ENCODE measurements at places on chromosomes 2 and 18. TPM values are rescaled to one million over a fixed set of nuclear protein-coding genes. Genes with fewer than 3 reads are reported as not detected.

- no peak overlapping the region for H3K4me3 ChIP-seq
- H3K27me3 ChIP-seq = no peaks in the 10 kb centered on the region
- no peak overlapping the region for H3K27ac ChIP-seq
- DNase-seq = no peak
- no peaks in the 10 kb centered on the region for H3K36me3 ChIP-seq
Observed at GRCh38 chr18:23143815-23144261, 8.6 kb downstream of the CABLES1 start.

DNA sequence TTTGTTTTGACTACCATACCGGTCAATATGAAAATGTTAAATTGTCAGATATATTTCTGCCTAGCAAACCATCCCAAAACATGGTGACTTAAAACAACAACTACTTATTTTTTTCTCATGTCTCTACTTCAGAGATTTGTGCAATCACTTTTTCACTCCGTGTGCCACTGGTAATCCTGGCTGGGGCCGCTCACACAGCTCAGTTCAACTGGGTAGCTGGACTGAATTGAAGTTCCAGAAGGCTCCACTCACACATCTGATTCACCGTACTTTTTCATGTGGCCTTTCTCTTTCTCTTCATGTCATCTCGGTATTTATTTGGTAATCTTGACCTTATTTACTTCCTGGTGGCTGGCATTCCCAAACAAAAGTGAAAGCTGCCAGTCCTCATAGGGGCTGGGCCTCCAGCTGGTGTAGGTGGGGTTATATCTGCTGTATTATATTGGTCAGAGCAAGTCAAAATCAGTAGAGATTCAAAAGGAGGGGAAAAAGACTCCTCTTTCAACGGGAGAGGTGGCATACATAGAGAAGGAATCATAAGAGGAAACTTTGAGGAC lies 513.9 kb upstream of the NXPH2 start:
- H3K4me1 ChIP-seq = no peaks in the 10 kb centered on the region
- H3K4me3 ChIP-seq = no peak overlapping the region
- H3K27ac ChIP-seq = no peak overlapping the region
- no peaks in the 10 kb centered on the region for H3K27me3 ChIP-seq

Gene SH3RF3
- total RNA-seq = 0.42 TPM

Gene ARHGAP15
- not detected for total RNA-seq

Gene NGEF
- total RNA-seq = 3.2 TPM

DNA sequence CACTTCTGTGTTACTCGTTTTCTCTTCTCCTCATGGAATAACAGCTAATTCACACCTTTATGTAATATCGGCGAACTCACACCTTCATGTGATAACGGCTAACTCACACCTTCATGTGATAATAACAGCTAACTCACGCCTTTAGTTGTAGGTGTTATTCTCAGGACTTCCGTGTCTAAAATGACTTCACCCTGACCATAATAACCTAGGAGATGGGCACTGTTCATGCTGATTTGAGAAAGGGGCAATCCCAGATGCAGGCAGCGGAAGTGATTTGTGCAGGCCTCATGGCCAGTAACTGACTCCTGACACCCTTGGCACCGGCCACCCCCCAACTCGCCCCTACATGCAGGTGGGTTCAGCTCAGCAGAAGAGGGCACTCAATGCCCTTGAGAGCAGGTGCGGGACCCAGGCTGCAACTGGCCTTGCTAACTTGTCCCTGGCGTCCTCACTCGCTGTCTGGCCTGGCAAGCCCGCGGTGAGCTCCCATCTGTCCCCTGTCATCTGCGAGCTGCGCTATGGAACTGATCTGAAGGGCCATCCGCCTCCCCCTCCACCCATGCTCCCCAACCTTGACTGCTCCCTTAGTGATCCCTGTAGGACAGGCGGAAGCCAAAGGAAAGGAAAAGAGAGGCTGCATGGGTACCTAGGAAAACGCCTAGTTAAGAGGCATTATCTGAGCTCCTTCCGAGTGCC lies 42.6 kb upstream of the MTCL1 start:
- no peak overlapping the region for H3K27ac ChIP-seq
- DNase-seq = no peak
- H3K27me3 ChIP-seq = no peaks in the 10 kb centered on the region
- peaks cover 7% of the 10 kb centered on the region for H3K4me1 ChIP-seq
- no peaks in the 10 kb centered on the region for H3K36me3 ChIP-seq

DNA sequence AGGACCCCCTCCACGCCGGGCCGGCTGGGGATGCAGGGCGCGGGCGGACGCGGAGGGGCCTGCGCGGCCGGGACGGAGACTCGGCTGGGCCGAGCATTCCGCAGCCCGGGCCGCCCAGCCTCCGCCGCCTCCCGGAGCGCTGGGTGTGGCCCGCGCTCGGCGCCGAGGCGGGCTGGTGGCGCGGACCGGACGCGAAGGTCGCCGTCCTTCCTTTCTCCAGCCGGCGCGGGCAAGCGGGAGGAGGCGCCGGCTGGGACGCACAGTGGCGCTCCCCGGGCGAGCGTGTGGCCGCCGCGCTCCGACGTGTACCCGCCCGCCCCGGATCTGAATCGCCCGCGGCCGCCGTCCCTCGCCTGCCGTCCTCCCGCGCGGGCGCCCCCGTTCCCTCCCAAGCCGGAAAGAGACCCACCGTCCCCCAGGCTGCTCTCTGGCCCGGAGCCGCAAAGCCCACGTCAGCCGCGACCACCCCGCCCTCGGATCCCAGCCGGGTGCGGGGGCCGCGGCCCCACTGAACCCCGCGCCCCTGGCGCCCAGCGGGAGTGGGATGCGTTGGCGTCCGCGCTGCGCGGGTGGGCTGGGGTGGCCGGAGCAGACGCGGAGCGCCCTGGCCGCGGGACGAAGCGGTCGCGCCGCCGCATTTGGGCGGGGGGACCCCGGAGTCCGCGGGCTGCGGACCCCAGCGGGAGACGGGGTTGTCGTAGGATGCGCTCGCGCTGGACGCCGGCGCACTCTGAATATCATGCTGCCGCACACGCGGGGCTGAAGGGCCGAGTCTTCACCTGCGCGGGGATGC lies 634 bp downstream of the SPATS2L start:
- no peaks in the 10 kb centered on the region for H3K36me3 ChIP-seq
- peak overlapping the region; percentile 79 for H3K4me3 ChIP-seq
- peak overlapping the region; percentile 71 for H3K27ac ChIP-seq
- DNase-seq = peak; percentile 60
- H3K4me1 ChIP-seq = peaks cover 13% of the 10 kb centered on the region

Gene SRD5A2
- not detected for total RNA-seq

Gene ITGB6
- not detected for total RNA-seq

DNA sequence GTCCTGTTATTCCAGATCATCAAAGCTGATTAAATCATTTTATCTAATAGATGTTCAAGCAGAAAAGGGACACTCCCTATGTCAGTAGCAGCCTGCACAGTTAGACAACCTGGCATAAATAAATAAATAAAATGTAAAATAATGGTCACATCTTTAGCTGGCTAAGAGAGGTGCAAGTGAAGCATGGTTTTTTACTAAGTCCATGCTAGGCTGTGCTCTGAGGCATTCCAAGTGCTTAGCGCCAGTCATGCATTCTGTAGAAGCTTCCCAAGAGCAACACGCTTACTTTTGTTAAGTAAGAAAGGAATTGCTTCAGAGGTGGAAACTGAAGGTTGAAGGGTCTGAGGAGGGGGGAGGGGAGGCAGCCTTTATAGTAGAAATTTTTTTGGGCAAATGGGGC lies 351.2 kb downstream of the CDH2 start:
- DNase-seq = no peak
- H3K4me3 ChIP-seq = no peak overlapping the region

DNA sequence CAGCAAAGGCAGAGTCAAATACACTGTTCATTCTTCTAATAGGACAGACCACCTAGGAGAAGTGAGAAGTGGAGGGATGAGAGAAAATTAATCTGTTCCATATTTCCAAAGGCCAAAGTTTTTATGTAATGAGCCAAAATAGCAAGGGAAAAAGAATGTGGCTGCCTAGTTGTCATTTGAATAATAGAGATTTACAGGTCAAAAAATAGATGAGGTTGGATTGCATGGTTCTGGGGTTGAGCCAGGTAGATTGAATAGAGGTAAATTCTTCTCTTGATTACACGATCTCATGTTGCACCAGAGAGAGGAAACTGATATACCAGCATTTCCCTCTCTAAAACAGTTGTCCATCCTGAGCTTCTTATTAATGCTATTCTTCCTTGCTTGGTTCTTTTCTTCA lies 325.8 kb downstream of the CCDC178 start:
- no peak overlapping the region for H3K4me3 ChIP-seq
- H3K27ac ChIP-seq = no peak overlapping the region
- no peaks in the 10 kb centered on the region for H3K4me1 ChIP-seq
- no peaks in the 10 kb centered on the region for H3K36me3 ChIP-seq
- no peaks in the 10 kb centered on the region for H3K27me3 ChIP-seq

DNA sequence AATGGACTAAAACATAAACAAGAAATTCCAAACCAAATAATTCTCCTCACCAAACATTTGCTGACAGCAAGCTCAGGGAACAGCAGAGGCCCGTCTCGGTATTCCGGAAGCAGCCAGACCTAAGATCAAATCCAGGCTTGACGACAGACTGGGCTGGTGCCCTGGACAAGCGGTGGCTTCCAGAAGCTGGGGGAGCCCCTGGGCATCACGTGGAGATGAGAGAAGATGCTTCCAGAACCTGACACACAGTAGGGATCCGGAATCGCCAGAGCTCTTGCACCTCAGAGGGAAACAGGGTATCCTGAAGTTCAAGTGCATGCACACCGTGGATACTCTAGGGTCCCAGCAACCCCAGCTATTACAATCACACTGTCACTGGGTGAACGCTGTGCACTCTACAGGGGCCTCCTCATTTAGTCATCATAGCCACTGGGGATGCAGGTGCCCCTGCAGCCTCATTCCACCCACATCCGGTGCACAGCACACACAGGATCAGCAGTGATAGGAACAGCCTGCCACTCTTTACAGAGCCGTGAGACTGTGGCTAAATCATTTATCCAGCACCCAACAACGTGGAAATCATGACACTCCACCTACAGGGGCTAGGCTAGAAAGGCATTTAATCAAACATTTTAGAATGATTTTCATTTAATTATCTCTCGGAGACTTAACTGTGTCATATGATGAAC lies 102.6 kb downstream of the HDAC4 start:
- H3K27me3 ChIP-seq = no peaks in the 10 kb centered on the region
- no peak for DNase-seq
- peaks cover 10% of the 10 kb centered on the region for H3K4me1 ChIP-seq
- no peak overlapping the region for H3K4me3 ChIP-seq
- H3K36me3 ChIP-seq = no peaks in the 10 kb centered on the region
- no peak overlapping the region for H3K27ac ChIP-seq

Gene FOXI3
- total RNA-seq = 17.1 TPM

Gene GRB14
- total RNA-seq = 11.6 TPM

Gene UGT1A7
- total RNA-seq = not detected

DNA sequence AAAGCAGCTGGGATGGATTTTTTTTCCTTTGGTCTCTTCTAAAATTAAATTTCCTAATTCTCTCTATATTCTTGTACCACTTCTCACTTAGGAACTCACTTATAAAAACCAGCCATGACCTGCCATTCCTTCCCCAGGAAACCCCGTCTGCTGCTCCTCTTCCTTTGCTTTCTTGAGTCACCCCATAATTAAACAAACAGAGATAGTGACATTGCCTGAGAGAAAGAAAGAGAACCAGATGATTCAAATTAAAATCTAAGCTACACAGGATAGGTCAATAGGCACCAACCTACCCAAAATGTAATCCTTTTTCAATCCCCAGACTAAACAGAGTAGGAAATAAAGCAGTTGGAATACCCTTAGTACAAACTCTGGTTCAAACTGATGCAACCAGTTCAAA lies 9.7 kb downstream of the STK39 start:
- peaks cover 3% of the 10 kb centered on the region for H3K4me1 ChIP-seq
- DNase-seq = no peak
- H3K36me3 ChIP-seq = no peaks in the 10 kb centered on the region
- H3K27me3 ChIP-seq = no peaks in the 10 kb centered on the region
- H3K27ac ChIP-seq = no peak overlapping the region

Gene GKN1
- not detected for total RNA-seq

GRCh38 chr2:229313591-229313990 lies 42.5 kb upstream of the PID1 start:
- no peaks in the 10 kb centered on the region for H3K4me1 ChIP-seq
- no peaks in the 10 kb centered on the region for H3K27me3 ChIP-seq
- no peaks in the 10 kb centered on the region for H3K36me3 ChIP-seq
- H3K4me3 ChIP-seq = no peak overlapping the region

Gene RASGRP3
- not detected for total RNA-seq

- peak overlapping the region; percentile 85 for H3K4me3 ChIP-seq
- H3K27me3 ChIP-seq = no peaks in the 10 kb centered on the region
- peak; percentile 71 for DNase-seq
Observed at GRCh38 chr2:118013221-118013723, 598 bp downstream of the CCDC93 start.

GRCh38 chr2:95185197-95185596 lies 19.6 kb downstream of the ZNF2 start:
- no peak overlapping the region for H3K27ac ChIP-seq
- no peak for DNase-seq
- peaks cover 12% of the 10 kb centered on the region for H3K36me3 ChIP-seq
- H3K27me3 ChIP-seq = no peaks in the 10 kb centered on the region
- no peak overlapping the region for H3K4me3 ChIP-seq
